Anterior cingulate cortex (tissue), 58 donors: ENCODE measurements at places on chromosomes 5 and 9.

DNA sequence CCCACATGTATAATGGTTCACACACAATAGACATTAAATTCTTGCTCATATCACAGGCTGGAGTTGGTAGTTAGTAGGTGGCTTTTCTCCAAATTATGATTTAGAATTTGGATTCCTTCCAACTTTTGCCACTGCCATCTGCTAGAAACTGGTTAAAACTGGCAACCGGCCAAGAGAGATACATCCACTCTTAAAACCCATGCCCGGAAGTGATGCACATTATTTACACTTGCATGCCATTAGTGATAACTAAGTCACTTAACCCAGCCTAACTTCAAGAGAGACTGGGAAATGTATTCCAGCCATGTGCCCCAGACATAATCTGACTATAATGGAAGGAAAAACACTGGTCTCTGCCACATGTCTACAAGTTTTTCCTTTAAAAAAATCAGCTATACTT is 395.7 kb upstream of the SEMA6A start:
- DNase-seq = no peak

DNA sequence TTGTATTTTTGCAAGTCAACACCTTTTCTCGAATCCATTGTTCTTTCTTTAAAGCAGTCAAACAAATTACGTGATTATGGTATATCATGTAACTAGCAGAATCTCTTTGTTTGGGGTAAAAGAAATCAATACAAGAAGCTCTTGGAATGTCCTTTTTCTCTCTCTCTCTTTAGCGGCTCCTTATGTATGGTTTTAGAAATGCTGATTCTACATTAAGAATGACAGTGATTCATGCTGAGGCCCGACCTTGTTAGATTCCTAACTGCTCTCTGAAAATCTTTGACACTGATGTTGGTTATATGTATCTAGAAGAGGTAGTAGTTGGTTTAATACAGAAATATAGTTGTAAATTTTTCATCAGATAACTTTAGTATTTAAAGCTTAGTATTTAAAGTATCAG is 76.4 kb downstream of the SNX24 start:
- no peak for DNase-seq

DNA sequence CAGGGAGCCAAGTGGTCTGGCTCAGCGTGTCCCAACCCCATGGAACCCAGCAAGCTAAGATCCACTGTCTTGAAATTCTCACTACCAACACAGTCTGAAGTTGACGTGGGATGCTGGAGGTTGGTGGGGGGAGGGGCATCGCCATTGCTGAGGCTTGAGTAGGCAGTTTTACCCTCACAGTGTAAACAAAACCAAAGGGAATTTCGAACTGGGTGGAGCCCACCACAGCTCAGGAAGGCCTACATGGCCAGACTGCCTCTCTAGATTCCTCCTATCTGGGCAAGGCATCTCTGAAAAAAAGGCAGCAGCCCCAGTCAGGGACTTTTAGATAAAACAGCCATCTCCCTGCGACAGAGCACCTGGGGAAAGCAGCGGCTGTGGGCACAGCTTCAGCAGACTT is 17.1 kb upstream of the FBXL17 start:
- no peak for DNase-seq

DNA sequence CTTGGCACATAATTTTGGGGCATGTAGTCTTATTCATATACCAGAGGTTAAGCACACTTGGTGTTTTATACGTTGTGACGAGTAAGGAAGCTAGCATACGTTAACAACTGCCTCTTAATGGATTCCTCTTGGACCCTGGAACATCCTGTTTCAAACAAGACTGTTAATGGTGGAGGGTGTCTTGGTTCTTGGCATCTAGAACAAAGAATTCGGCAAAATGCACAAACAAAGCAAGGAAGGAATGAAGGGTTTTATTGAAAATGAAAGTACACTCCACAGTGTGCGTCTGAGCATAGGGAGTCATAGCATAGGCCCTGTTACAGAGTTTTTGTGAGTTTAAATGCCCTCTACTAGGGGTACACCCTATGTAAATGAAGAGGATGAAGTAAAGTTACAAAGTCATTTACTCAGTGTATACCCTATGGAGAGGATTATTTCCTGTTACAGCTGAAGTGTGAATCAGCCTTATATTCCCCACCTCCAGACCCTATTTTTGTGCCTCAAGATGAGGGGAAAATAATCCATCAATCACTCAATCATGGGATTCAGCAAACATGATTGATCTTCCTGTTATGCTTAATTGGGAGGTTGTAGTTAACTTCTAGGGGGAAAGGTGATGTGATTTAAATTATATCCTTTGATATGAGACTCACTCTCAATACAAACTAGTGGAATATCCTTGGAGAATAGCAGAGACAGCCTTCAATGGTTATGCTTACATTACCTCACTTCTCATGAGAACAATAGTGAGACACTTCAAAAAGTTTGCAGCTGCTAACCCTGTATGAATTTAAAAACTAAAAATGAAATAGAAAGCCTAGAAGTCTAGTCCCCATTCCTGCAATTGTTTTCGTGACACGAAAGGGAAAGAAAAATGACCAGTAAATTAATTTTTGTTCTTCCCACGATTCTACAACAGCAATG is 84.9 kb upstream of the MYO10 start:
- DNase-seq = no peak

GRCh38 chr9:73143711-73144328 is 7.8 kb upstream of the ANXA1 start:
- no peak for DNase-seq

DNA sequence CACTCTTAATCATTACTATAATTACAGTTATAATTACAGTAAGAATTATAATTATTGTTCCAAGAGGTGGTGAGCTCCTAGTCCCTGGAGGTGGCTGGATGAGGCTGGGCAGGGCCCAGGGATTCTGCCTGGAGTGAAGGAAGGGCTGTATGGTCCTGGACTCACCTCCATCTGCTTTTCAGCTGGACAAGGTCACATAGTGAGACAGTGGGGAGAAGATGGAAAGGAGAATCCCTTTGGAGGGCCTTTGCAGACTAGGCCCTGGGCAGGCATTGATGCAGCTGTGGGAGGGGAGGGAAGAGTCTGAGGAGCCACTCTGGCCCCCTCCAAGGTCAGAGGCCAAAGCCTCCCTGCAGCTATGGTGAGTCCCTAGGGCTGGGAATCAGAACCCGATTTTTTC is 125.4 kb downstream of the RGS3 start:
- DNase-seq = no peak

DNA sequence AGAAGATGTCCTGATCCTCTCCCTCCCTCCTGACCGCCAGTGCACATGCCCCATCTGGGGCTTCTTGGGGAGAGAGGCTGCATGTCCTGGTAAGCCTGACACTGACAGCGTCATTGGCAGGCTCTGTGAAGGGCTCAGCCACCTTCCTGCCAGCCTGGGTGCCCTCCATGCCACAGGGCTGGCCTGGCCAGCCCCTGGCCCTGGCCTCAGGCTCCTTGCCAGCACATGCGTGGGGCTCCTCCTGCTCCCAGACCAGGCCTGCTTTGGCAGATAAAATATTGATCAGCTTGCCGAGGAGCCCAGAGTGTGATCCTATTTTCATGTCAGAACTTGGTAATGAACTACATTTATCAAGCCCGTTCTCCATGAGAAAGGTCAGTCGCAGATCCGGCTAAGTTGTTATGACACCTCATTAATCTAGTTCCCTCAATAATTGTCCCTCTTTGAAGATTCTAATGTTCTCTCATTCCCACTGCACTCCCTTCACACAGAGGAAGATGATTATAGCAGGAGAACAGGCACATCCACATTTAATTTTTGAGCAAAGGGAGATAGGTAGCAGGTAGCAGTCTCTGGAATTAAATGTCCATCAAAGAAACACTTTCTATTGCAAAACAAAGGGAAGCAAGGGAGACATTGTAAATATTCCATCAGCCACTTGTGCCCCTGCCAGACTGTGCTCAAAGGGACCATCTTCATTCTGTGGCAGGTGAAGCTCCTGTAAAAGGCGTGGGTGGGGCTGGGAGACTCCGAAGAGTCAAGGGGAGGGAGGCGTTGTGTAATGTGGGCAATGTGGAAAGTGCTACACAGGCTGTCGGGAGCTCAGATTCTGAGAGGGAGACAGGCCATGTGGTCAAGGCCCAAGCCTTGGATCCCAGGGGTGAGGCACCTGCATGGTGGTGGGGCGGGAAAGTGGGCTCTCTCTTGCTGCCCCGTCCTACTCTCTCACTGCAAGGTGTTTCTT is 272.0 kb downstream of the HSPA4 start:
- no peak for DNase-seq

- DNase-seq = no peak
These were observed 183.4 kb downstream of the TMC1 start for GRCh38 chr9:72704688-72705375.

DNA sequence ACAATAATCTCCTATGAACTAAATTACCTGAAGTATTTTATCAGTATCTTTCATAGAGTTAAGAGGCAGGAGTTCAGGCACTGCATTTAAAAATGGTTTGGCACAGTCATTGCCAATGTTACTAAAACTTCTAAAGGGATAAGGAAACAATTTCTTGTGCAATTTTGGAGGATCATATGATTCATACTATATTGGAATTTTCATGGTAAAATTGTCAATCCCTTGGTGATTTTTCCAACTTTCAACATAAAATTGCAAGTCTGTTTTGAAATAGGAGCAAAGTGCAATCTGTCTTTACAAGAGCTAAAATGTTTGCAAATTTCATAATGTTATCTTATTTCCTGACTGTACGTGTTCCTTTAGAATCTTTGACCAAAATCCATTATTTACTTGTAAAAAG is 211.1 kb downstream of the DMRTA1 start:
- DNase-seq = no peak

GRCh38 chr5:147234239-147234824 is 494 bp upstream of the STK32A start:
- DNase-seq = no peak

DNA sequence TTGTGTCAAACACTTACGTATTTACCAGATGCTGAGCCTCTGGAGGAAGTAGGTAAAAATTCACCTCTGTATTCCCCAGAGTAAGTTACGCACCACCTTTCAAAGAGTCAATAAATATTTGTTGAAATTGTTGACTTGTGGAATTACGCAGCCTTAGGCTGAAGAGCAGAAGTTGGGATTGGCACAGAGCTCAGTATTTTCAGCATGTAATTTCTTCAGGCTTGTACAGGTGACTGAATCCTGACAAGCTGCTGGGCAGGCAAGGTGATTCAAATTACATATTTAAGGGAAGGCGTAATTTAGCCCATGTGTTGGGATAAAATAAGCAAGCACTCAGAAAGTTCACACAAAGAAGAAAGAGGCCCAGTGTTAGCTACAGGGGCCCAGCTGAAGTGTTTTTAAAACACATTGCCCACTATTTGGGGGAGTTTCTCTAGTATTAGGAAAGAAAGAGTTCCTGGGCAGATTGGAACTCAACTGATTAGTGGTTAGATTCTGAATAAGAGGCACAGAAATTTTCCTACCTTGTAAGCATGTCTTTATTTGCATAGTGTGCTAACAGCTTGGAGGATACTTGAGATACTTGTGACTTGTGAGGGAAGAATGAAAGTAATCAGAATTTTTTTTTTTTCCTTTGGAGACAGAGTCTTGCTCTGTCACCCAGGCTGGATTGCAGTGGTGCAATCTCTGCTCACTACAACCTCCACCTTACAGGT is 165.3 kb upstream of the FBXL7 start:
- no peak for DNase-seq

DNA sequence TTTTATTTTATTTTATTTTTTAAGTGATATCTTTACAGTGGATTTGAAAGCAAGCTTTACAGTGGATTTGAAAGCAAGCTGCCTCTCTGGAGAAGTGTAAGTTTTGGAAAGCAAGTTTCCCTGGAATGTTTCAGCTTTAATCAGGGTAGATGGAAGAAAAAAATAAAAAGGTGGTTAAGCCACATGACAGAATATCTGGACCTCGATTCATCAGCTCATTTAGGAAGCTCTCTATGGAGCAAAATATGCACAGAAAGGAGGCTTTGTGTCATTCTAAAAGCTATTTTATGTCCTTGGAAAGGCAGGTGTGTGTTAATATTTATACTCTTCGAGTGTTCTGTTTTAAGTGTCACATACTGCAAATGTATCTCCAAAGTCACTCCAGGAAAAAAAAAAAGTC is 409.2 kb upstream of the KLF4 start:
- no peak for DNase-seq

DNA sequence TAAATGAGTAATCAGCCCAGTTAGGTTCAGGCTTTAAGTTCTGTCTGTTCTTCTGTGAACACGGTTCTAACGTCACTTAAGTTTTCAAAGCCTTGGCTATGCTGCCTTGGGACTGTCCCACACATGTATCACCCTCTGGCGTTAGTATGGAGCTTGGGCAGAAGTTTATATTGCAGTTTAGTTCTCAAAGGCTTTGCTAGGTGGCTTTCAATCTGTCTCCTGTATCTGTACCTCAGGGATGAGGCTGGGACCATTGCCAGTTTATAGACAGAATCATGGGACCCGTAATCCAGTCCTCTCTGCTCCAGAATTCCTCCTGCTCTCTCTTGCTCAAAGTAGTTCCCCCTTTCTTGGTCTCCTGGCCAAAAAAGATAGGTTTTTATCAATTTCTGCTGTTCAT is 12.1 kb downstream of the C9orf40 start:
- DNase-seq = no peak

DNA sequence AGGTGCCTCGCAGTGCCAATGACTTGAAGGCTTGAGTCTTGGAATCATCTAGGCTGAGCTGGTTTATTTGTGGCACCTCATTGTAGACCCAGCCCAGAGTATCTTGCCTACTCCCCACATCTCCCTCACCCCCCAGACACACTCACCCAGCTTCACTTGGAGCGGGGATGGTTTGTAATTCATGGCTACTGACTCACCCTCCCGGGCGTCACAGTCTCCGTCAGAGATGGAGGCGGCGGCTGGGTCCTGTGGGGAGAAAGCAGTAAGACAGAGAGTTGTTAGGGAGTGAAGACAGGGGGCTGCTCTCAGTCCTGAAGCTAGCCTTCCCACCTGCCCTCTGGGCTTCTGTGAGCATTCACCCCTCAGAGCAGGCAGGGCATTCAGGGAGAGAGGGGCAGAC is 29.0 kb upstream of the MYORG start:
- no peak for DNase-seq

GRCh38 chr5:124685404-124685930 is 61.0 kb downstream of the ZNF608 start:
- no peak for DNase-seq

GRCh38 chr5:37490931-37491330 is 111.8 kb downstream of the WDR70 start:
- DNase-seq = no peak

DNA sequence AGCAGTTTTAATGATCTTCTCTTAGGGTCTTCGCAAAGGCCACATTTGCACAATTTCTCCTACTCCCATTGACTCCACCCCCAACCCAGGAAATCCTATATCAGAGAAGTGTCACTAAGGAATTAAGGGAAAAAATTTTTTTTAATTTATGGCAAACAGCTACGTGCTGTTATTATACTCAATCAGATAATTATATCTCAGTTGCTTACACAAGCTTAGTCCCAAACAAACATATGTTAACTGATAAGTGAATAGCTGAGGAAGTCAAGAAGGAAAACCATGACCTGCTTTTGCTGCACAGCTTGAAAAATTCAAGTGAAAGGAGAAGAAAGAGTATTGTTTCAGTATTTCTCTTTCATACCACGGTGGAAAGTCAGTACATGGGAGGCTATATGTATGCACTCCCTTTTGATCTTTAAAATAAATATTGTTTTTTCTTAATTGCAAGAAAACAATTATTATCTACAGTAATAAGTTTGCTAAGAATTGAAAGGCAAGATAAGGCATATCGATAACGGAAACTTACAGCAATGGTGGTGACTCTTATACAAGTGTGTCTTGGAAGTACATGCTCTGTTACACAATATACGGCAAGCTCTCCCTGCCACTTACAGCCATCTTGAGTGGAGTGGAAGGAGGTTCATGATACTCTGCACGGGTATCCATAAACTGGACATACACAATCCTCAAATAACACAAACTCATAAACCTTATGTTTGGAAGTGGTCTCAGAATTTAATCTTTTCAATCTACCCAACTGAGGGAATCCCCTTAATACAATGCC is 167.9 kb upstream of the FREM1 start:
- DNase-seq = no peak
